ENCODE measurements at places on chromosomes 3 and 15.

GRCh38 chr15:89880727-89881126 lies 13.1 kb downstream of the AP3S2 start:
- no peak for DNase-seq

DNA sequence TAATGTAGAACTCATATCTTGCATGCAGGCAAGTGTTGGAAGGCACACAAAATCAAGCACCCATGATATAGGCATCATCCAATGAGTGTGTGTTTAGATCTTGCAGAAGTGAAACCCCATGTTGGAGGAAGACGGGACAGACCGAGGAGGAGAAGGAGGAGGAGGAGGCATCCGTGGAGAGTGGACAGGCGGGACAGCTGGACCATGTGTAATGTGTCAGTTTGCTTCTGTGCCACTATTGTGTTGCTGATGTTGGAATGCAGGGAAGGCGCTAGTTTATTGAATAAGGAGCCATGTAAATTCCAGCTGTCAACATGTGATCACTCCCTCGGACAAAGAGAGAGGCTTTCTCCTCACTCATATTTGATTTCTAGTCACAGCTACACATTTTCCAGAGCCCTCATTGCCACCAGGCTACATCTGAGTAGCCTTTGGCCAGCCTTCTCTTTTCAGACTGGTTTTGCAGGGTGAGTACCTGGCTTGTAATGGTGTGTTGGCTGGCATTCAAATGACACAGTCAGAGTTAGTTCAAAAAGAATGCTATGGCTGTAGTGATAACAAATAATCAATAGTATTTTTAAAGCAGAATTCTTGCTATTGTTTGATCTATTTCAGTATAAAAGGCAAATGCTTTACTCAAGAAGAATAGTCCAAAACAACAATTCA lies 1037.6 kb upstream of the NR2F2 start:
- no peak for DNase-seq

DNA sequence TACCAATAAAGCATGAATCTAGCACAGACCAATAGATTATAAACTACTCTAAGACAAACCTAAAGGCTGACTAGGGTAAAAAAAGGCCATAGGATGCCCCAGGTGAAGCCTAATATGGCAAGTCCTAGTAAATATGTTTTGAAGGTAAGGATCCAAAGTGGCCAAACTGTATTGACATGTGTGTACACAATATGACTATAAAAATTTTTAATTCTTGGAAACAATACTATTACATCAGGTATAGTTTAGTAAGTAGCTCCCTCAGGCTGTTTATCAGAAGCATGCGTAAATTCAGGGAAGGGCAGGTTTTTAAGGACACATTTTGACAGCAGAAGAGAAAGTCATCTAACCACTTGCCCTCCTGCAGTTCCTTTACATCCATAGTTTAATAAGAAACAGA lies 18.8 kb downstream of the GNB4 start:
- no peak for DNase-seq

DNA sequence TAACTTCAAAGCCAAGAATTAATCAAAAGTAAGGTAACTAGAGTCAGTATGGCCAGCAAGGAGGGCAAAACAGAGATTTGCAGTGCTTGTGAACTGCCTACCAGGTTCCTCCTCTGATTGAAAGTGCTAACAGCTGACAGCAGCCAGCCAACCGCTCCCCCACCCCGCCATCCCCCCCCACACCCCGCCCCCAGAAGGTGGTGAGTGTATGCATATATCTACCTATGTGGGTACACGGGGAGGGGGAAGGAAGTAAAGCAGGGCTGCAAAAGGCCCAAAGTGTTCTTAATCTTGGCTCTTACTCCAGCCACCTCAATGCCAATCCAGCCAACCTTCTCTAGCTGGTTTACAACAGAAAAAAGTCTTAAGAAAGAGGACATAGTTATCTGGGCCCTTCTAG lies 50.7 kb downstream of the RAF1 start:
- no peak for DNase-seq

DNA sequence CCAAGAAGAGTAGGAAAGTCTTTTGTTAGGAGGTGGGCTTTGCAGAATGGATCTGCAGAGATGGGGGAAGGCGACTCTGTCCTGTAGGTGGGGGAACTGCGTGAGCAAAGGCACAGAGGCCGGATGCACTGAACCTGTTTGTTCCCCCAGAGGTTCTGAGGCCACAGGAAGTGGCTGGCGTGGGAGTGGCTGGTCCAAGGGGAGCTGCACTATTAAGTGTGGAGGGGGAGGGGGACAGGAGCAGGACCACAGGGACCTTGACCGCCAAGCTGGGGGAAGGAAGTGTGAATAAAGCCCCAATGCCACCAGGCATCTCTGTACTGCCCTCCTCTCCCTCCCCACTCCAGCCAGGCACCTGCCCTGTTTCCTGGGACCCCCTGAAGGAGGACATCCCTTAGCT lies 51.8 kb downstream of the CYP11A1 start:
- no peak for DNase-seq

- no peak for DNase-seq
Measured at GRCh38 chr3:34207002-34207401, 408.6 kb downstream of the PDCD6IP start.

GRCh38 chr3:41932464-41932863 lies 29.4 kb downstream of the ULK4 start:
- DNase-seq, result no peak

GRCh38 chr3:76954412-76954811 lies 85.5 kb upstream of the ROBO2 start:
- no peak for DNase-seq

- DNase-seq, result no peak
Measured at GRCh38 chr15:34039790-34040113, 748 bp upstream of the AVEN start.

GRCh38 chr3:171358881-171359198 lies 101.4 kb downstream of the TNIK start:
- DNase-seq, result no peak

DNA sequence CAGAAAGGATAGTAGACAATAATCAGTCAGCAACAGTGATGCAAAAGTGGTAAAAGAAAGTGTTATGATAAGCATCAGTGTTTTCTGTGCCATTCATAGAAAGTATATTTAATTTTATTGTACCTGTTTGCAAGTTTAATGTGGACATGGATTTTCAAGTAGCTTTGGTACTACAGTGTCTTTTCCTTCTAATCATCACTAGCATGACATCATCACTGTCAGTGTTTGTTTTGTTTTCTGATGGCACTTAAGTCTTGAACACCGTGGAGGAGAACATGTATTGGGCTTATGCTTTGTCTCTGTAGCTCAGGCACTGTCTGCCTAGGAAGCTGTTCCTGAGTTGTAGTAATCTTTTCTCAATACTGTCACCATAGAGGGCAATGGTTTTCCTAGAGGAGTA lies 41.9 kb downstream of the SETD5 start:
- no peak for DNase-seq

- no peak for DNase-seq
Measured at GRCh38 chr3:155676252-155676981, 68.5 kb downstream of the PLCH1 start.

GRCh38 chr15:49380912-49381311 lies 42.1 kb upstream of the FGF7 start:
- DNase-seq, result no peak
